Islet precursor cell (in vitro differentiated cells): ENCODE measurements at places on chromosomes 6 and 20.
A peak's percentile ranks its signal among the peaks of the same experiment; 100 is the strongest.

DNA sequence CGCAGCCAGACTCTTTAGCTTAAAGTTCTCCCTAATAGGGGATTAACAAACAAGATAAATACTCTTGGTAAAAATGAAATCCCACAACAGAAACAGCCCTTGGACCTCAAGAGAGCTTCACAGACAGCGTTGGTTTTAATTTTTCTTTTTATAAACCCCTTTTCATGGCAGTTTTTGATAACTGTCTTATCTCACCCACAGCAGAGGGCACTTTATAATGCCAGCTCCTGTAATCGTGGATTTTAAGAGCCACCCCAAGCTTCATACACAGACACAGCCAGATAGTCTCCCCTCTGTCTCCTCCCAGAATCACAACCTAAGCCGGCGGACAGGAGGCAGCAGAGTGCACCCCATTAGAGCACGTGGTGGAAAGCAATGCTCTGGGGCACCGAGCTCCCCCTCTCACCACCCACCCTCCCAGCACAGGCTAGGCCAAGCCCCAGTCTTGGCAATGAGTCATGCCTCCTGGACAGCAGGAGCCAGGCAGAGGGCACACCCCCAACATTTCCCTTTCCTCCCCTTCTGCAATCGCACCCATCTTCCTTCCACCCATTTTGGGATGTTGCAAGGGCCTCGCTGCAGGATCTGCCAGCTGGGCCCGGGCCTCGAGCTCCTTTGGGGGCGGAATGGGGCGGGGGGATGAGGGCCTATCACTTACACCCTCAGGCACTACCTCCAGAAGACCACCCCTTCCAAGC lies 2.4 kb downstream of the JAG1 start:
- peak; percentile 86 for DNase-seq

GRCh38 chr6:159966981-159967380 lies 1.9 kb upstream of the IGF2R start:
- no peak for DNase-seq

GRCh38 chr20:53652090-53652858 lies 58.6 kb upstream of the ZNF217 start:
- DNase-seq: no peak

- no peak for DNase-seq
Observed at GRCh38 chr6:134196568-134197193, 121.2 kb downstream of the SGK1 start.

DNA sequence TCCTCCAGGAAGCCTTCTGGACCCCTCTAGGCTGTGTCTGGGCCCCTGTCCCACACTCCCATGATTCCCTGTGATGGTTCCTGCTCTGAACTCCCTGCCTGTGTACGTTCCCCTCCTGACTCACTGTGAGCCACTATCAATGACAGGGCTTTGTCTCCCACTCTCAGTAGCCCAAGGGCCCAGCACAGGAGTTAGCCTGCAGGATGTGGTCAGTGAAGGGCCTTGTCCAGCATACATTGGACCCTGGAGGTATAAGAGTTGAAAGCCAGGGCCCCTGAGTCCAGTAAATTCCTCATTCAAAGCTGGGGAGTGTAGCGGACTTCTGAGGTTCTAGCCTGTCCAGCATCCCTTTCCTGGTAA lies 19.0 kb downstream of the ZBP1 start:
- DNase-seq: peak; percentile 87

GRCh38 chr6:1381481-1382330 lies 7.7 kb upstream of the FOXF2 start:
- DNase-seq: peak; percentile 74

GRCh38 chr20:54368570-54368969 lies 106.8 kb upstream of the DOK5 start:
- DNase-seq: no peak

DNA sequence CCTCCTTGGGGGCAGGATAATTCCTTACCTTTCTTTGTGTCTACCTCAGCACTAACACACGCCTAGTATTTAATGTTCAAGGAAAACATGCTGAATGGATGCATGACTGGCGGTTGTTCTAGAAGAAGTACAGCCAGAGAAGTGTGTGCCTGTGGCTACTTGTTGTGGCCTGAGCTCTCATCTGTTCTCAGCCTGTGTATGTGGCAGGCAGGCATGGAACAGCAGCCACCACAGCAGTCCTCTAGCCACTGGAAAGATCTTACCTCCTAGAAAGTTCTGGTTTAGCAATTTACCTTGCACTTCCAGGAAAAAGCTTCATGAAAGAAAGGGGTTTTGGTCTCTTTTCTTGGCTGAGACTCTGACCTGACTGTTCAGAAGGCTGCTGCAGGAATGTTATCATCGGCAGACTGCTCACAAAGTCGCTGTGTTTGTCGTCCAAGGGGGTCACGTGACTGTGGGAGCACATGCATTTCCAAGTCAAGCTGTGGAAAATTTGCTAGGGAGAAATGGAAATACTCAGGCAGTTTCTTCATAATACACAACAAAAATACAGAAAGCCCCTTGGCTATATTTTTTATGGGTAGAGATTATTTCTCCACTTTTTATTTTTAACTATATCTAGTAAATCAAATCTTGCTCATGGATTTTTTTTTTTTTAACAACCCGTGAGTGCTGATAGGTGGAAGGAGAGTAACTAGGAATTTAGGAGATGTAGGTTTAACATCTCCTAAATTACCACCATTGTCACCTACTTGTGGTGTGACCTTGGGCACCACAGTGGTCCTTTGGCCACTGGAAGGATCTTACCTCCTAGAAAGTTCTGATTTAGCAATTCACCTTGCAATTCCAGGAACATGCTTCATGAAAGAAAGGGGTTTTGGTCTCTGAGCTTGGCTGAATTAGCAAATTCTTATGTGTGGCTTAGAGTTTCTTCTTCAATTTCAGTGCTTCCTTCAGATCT lies 110.8 kb upstream of the GPR6 start:
- no peak for DNase-seq

GRCh38 chr20:13392391-13392790 lies 171.3 kb downstream of the ISM1 start:
- no peak for DNase-seq

- no peak for DNase-seq
Observed at GRCh38 chr6:1775441-1775840, 165.7 kb downstream of the FOXC1 start.

DNA sequence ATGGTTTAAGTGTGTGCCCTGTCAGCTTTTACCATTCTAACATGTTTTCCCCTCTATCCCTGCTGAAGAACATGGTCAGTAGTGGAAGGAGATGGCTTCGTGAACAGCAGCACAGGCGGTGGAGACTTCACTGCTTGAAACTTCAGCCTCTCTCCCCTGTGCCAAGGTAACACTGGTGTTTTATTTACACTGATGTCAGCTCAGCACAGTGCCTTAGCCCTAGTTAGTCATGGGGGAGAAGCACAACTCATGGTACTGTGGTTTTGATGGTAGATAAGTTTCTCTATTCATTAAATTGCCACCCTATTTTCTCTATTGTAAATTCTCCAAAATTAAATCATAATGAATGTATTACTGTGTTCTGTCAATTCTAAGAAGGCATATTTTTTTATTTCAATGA lies 56.6 kb downstream of the MTHFD1L start:
- DNase-seq: no peak

DNA sequence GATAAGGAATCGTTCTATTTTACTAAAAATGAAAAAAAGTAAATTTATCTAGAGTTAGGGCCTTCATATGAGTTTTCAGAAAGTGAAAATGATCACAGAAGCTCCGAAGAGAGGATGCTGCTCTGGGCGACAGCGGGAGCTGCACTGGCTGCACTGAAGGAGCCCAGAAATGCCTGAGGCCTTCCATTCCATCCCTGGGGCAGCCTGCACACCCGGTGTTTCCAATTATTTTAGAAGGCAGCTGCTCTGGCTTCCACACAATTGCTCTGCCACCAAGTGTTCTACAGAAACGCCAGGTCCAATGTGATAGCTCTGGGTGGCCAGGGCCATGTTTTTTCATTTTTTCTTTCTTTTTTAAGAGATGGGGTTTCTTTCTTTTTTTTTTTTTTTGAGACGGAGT lies 3.6 kb downstream of the DTNBP1 start:
- no peak for DNase-seq

- no peak for DNase-seq
Observed at GRCh38 chr6:165223101-165223500, 86.3 kb downstream of the C6orf118 start.

DNA sequence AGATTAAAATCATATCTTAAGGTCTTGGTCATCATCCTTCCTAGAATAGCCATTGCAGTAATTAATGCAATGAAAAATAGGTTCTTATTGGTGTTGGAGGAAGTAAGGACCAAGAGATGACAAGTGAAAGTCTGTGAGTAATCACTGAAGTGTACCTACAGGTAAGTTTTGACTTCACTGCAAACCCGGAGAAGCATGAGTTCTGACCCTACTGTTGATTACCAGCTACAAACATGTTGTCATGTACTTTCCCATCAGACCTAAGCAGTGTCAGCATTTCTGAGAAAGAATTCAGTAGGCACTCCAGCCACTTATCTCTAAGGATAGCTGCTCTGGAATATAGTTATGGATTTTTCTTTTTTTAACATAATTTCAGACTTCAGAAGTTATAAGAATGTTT lies 280.9 kb downstream of the ZFAND3 start:
- DNase-seq: no peak

DNA sequence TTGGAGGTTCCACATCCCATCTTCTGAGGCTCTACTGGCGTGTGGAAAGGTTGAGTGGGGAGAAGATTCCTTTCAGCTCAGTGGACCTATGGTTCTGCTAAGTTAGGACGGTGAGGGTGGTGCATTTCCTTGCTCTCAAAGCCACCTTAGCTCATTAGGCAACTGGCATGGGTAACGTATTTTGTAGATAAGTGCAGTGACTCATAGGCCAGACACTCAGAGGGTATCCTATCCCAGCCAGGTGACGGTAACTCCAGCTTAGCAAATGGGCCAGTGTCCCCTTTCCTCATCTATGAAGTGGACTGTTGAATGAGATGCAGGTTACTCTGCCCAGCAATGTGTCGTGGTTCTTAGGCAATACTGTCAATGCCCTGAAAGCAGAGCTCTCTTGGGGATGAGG lies 3.7 kb downstream of the RPS6KA2 start:
- DNase-seq: no peak

GRCh38 chr6:168318579-168319278 lies 848 bp downstream of the DACT2 start:
- no peak for DNase-seq

- peak; percentile 67 for DNase-seq
Observed at GRCh38 chr6:19472850-19473249, 364.3 kb upstream of the ID4 start.

GRCh38 chr6:106119546-106119945 lies 33.4 kb downstream of the PRDM1 start:
- peak; percentile 96 for DNase-seq

DNA sequence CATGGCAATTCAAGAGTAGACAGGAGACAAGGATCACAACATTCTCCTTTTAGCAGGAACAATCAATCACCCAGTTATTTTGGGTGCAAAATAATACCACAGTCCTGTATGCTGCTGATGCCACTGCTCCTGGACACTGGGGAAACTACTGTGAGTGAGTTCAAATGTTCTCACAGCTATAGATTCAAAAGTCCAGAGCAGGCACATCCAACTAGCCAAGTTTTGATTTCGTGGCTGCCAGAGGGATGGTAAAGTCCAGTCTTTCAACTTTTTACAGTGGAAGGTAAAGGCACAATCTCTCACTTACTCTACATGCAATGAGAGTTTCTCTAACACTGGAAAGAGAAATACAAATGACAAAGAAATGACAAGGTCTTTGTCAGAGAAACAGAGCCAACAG lies 26.9 kb upstream of the TSHZ2 start:
- no peak for DNase-seq

DNA sequence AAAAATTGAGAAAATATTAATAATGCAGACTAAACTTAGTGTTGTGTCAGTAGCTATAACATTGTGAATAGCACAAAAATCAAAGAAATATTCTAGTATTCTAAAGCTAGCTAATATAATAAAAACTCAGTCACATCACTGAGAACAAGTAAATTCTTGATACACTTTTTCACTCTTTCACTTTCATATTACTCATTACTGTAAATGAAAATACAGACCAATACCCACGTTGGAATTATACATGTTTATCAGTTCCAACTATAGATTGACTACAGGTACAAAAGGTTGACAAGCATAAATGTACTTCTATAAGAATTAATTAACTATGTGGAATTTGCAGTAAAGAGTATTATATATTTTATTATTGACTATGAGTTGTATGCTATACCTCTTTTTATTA lies 1043.4 kb upstream of the FLRT3 start:
- no peak for DNase-seq

DNA sequence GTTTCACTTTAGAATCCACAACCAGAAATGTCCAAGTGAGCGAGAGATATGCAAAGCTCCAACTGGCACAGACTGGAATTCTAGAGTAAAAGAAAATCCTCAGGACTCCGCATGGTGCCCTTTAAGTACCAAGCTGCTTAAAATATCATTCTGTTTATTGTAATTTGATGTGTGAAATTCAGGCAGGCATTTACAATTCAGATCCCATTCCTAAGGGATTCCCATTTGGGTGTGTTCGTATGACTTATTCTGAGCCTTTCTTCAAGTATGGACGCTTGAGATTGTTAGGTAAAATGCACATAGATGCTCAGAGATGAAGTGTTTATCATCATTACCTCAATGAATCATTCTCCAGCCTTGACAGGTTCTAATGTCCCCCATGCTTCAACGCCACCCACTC lies 99.3 kb upstream of the EEF1E1 start:
- DNase-seq: no peak

GRCh38 chr20:50405915-50406609 lies 104.1 kb upstream of the PTPN1 start:
- no peak for DNase-seq

DNA sequence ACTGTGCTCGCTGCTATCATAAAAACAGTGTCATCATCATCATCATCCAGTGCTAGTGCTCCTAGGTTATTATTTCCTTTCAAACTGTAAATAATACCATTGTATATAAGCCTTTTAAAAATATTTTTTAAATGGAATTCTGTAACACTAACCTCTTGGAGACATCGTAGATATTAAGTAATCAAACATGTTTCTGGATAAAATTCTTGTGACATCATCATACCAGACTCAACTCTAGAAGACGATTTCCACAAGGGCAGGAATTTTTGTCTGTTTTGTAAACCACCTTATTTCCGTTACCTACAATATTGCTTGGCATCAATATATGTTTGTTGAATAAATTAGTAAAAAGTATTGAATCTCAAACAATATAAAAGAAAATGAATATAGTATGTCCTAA lies 40.4 kb downstream of the EPB41L2 start:
- no peak for DNase-seq

- DNase-seq: no peak
Observed at GRCh38 chr6:43284991-43285781, 12.9 kb upstream of the SLC22A7 start.
